Pulmonary artery endothelial cell (primary cell): ENCODE measurements at places on chromosomes 16 and 17. TPM values are rescaled to one million over a fixed set of nuclear protein-coding genes. Genes with fewer than 3 reads are reported as not detected.
A peak's percentile ranks its signal among the peaks of the same experiment; 100 is the strongest.

Gene NEK8
- 2.0 and 2.1 TPM in 2 replicates for total RNA-seq

Gene PLLP
- 1.5 and 8.4 TPM in 2 replicates for total RNA-seq

Gene SEZ6L2
- 0.53 and 0.73 TPM in 2 replicates for total RNA-seq

GRCh38 chr17:46875849-46876352 is 24.5 kb downstream of the WNT9B start:
- no peak for DNase-seq

DNA sequence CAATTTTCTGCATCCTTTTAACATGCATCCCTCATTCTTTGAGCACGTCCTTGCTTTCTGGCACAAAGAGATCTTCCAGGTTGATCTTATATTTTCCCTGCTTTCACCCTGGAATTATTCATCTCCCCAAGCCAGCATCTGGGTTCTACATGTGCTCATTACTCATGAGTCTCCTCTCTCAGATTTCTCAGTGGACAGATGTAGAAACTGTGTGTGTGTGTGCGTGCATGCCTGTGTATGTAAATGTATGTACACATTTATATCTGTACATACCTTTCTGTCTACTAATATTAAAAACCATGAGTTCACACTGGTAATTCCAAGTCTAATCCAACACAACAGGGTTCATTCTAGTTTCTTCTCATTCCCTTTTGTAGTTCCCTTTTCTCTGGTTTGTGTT is 41.9 kb upstream of the NSRP1 start:
- DNase-seq = no peak

Gene TEKT5
- not detected in 2 replicates for total RNA-seq

DNA sequence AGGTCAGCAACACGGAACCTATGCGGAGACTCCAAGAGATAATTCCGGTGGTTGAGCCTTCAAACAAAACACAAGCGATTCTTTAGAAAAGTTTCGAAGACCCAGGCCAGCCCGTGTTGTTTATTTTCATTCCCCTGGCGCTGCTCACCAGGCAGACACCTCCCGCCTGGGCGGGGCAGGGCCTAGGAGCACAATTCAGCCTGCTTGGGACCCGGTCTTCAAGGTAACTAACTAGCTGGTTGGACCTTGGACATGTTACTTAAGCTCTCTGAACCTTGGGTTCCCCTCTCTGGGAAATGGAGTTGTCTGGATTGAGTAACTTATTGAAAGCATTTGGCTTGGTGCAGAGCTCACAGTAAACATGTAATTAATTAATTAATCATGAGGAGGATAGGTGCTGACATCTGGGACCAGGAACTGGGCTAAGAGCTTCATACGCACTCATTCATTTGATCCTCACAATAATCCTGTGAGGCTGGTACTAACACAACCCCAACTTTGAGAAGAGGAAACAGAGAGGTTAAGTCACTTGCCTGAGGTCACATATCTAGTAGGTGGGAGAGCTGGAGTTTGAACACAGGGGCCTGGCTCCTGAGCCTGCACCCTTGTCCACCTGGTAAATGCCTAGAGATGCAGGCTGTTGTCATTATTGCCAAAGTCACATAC is 125.3 kb upstream of the SMURF2 start:
- no peak for DNase-seq

Gene KDM6B
- total RNA-seq = 2.0 and 3.1 TPM in 2 replicates

DNA sequence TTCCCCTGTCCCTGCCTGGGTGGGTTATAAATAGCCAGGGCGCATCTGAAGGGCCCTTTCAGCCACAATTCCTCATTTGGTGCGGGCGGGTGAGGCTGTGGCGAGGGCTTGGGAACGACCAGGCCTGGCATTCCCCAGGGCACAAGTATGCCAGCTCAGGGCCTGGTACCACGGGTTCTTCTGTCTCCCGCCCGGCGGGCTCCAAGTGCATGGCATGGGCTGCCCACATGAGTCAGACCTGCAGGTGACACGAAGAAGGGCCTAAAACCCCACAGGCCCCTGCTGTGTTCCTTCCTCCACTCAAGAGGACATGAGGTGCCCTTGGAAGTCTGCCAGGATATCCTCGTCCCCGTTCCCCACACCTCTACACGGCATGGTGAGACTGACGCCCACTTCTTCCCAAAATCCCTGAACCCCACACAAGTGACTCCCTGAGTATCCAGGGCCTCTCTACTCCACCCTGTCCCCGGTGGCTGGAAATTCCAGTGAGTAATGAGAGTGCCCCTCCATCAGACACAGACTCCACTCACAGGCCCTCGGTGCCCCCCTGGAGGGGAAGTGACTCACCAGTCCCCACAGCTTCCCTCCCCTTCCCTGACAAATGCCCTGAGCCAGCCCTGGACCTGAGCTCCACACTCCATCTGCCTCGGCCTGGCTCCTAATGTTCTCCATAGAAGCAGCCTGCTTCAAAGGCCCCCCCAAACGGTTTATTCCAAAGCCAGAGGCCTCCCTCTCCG is 68.8 kb downstream of the ABR start:
- DNase-seq = peak; percentile 74

GRCh38 chr17:60231691-60232090 is 81.9 kb downstream of the CA4 start:
- DNase-seq = no peak

- DNase-seq = no peak
Measured at GRCh38 chr16:31081428-31082351, 7.1 kb downstream of the PRSS53 start.

GRCh38 chr17:47889734-47890529 is 6.1 kb upstream of the SP2 start:
- peak; percentile 45 for DNase-seq

DNA sequence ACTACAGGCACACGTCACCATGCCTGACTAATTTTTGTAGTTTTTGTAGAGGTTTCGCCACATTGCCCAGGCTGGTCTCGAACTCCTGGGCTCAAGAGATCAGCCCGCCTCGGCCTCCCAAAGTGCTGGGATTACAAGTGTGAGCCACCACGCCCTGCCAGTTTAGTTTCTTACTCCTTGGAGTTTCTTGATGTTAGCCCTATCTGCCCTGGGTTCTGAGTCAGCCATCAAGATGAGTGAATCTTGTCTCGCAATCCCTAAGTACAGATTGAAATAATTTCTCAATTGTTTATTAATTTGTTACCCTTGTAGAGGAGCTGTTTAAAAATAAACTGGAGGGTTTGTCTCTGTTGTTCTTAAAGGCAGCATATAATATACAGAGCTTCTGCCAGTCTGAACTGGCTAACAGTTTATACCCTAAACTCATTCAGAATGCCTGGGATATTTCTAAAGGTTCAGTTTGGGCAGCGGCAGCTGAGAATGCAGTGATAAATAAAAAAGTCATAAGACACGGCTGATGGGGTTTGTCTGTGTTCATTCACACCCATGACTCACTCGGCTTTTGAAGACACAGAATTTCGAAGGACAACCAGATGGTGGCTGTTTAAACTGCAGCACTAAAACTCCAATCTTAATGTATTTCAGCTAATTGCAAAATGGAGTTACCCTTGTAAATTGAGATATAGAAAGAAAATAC is 39.6 kb downstream of the GPRC5B start:
- no peak for DNase-seq

DNA sequence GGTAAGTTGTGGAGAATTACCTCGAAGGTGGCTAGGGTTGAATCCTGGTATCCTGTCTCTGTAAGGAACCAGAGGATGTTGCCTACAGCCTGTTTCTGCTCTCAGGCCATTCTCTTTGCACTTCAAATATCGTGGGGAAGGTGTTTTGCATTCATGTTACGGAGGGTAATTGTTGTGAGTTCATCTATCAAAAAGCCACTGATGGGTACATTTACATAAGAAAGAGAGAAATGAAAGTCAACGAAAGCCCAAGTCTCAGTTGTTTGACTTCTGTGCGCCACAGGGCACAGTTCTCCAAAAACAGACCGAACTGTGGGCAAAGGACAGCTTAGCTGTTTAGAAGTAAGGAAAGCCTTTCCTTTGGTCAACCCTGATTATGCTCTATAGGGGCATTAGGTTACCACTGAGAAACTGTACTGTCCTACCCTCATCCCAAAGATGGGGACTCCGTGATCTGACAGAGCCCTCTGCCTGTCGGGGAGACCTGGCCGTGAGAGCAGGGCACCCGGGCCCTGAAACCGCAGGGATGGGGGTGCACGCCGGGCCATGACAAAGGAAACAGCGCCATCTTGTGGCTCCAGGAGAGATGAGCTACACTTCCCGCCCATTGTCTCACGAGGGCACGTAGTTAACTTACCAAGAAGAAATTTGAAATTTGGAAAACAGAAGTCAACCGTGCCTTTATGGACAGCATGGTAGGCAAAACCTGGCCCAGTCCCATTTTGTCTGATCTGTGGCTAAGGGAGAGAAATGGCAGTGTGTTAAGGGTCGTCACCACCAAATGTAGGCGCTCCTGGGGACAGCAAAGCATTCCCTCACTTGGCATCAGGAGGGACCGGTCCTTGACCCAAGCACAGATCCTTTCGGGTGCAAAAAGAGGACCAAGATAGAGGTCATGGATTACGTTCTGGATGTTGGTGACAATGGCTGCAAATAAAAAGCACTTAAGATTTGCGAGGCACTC is 74.5 kb upstream of the DYNLRB2 start:
- peak; percentile 7 for DNase-seq

GRCh38 chr16:24771779-24772157 is 42.3 kb downstream of the TNRC6A start:
- no peak for DNase-seq

- DNase-seq = no peak
Measured at GRCh38 chr16:69064124-69064763, 41.2 kb upstream of the HAS3 start.

Gene FAM171A2
- total RNA-seq = 3.7 and 6.1 TPM in 2 replicates
